ENCODE measurements at places on chromosomes 16 and 17.
A peak's percentile ranks its signal among the peaks of the same experiment; 100 is the strongest.

DNA sequence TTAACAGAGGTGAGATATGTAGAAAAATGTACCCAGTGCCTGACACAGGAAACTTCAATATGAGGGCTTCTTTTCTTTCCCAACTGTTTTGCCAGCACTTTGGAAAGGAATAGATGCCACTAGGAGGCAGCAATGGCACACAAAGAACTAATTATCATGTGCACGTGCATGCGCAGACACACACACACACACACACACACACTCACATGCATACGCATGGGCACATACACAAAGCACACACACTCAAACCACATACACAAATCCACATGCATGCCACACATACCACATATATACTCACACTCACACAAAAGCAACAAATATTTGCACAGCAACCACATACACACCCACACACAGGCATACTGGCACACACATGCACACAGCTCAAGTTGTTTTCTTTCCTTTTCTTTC lies 8.8 kb upstream of the CEP112 start:
- peak; percentile 61 for DNase-seq

- DNase-seq: no peak
Measured at GRCh38 chr17:4368341-4368740, 1.9 kb upstream of the UBE2G1 start.

GRCh38 chr17:8005357-8005756 lies 2.9 kb downstream of the GUCY2D start:
- DNase-seq: no peak

GRCh38 chr16:13898233-13898632 lies 21.7 kb upstream of the ERCC4 start:
- DNase-seq: no peak

- DNase-seq: no peak
Measured at GRCh38 chr16:53304334-53304733, 129.9 kb upstream of the RBL2 start.

- DNase-seq: no peak
Measured at GRCh38 chr17:66702106-66702936, 132.6 kb upstream of the CACNG5 start.

- no peak for DNase-seq
Measured at GRCh38 chr17:27660436-27660835, 29.4 kb downstream of the LGALS9 start.

DNA sequence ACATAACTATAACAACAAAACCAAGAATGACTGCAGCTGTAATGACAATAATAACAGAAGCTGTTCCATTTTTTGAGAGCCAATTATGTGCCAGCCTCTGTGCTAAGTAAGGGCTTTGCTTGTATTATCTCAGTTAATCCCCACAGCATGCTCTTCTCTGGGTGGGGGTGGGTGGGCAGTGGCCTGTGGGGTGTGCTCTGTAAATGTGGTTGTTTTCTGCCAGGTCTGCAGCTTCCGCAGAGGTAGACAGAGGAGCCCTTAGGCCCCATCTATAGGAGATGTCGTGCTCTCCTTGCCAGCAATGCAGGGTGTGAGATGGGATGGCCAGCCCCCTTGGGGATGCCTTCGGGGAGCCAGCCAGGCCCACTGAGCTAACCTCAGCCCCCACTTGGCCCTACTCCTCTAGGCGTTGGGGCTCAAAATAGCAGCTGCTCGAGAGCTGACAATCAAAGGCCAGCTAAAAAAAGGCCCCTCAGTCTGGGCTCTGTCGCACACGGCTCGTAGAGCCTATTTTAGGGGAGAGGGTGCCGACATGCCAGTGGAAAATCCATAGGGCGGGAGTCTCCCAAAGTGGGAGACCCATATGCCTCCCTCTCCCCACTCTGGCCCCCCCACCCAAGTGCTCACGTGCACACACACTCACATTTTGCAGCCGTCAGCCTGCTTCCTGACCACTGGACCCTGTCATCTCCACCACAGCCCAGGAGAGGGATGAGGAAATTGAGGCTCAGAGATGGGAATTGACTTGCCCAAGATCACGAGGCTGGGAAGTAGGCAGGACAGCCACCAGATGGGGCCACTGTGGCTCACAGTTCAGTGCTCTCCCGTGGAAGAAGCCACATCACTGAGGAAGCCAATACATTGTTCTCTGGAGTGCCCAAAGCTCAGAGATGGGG lies 15.8 kb downstream of the CDH16 start:
- DNase-seq: no peak

DNA sequence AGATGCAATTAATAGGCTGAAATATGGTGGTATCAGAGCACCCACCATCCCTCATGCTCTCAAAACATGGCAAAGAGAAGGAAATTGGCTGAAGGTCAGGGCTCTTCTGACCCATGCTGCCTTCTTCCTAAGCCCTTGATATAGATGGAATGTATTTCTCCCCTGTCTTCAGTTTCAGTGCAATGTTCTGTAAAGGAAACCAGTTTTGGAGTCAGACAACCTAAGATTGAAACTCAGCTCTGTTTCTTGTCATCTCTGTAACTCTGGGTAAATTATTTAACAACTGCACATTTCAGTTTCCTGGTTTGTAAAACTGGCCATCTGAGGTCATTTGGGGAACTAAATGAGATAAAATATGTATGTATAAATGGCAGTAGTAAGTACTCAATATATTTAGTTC lies 243.9 kb downstream of the CA10 start:
- no peak for DNase-seq

GRCh38 chr17:48586355-48587258 lies 3.4 kb downstream of the HOXB3 start:
- no peak for DNase-seq

- peak; percentile 22 for DNase-seq
Measured at GRCh38 chr17:6471531-6472465, 27.5 kb downstream of the PIMREG start.

DNA sequence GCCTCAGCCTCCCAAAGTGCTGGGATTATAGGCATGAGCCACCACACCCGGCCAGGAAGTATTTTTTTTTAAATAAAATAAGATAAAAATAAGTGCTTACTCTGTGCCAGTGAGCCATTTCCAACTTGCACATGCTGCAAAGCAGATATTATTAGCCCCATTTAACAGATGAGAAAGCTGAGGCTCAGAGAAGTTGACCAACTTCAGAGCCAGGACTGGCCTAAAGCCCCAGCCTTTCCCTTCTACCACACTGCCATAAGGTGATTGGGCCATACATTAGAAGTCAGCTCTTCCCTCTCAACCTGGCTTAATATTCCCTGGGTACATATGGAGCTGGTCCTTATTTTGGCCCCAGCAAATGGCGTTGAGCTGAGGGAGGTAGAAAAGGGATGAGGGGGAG lies 25.1 kb downstream of the NEUROD2 start:
- no peak for DNase-seq

DNA sequence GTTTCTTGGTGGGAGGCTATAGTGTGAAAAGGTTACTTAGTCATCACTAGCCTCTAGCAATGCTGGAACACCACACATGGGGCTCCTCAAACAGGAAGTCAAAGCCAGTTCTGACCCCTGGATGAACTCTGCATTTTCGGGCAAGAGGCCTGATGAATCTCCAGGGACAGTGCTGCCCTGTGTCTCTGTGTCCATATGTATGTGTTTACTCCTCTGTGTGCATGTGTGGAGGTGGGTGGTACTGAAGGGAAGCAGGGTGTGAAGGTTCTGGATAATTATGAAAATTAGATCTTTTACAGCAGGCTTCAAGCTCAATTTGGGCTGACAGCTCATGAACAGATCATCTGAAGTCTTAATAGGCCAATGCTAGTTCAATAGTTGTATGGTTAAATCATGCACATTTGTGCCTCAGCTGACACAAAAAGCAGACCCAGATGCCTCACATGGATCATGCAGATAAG lies 133.6 kb downstream of the SNX11 start:
- DNase-seq: no peak

DNA sequence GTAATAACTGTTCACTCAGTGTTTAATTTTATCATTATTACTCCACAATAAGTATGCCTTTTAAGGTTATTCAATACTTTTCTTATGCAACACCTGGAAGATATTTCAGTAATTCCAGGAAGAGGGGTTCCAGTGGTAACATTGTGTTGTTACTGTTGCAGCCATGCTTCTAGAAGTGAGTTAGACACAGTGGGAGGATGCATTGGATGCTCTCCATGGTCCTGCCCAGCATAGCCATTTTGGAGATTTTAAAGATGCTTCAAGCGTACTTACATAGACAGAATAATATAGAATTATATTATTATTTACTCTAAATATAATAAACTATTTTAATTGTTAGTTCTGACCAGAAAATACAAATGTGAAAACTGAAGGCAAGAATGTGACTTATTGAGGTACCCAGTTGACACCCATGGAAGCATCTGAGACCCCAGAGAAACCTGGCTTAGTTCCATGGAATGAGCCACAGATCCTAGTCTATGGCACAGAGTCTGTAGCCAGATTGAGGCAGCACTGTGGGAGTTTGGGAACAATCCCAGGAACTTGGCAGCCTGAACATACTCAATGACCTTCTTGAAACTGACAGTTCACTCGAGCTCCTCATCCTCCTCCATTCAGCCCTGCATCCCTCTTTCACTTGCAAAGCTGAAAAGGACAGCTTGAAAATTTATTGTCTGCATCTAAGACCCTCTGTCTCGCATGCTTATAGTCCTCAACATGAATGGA lies 190.1 kb upstream of the HS3ST4 start:
- DNase-seq: no peak

DNA sequence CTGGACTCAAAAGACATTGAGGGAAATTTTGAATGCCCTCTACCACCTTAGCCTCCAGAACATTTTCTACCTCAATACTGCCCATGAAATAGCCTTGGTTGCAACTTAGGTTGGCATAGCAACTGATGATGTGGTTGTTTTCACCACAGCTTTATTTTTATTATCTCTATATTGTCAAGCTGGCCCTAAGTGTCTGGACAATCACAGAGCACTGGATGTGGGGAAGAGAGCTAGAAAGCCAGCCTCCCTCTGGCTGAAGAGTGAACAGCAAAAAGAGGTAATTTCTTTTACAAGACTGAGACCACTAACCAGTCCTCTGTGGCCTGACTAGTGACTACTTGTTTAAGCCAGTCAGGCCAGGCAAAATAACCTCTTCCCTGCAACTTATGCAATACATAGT lies 159.6 kb downstream of the HS3ST2 start:
- no peak for DNase-seq

DNA sequence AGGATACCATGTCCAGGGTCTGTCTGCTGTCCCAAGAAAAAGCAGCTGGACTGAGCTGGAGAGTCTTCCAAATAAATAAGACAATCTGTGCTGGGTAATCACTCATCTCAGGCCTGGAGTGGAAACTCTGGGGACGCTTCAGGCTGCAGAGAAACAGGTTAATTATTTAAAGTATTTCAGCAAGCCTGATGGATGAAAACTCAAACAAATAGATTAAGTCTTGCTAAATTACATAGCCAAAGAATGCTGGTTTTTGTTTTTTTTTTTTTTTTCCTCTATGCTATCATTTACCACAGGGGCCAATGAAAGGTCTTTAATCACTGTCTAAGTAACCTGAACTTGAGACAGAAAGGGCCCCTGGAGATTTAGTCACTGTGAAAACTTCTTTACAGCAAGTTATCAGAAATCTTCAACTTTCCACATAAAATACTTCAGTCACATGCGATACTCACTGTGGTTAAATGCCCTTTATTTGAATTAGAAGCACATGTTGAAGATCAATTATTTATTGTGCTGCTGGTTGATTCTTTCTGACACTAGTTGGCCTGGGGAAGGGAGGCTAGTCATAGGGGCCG lies 31.0 kb upstream of the KCNJ2 start:
- peak; percentile 29 for DNase-seq

- DNase-seq: no peak
Measured at GRCh38 chr17:59371416-59372100, 40.1 kb downstream of the YPEL2 start.

DNA sequence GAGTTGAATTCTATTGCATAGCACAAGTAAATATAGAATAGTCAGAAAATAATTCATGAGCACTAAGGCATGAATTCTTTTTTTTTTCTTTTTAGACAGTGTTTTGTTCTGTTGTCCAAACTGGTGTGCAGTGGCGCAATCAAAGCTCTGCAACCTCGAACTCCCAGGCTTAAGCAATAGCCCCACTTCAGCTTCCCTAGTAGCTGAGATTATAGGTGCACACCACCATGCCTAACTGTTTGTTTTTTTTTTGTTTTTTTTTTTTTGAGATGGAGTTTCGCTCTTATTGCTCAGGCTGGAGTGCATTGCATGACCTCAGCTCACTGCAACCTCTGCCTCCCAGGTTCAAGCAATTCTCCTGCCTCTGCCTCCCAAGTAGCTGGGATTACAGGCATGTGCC lies 16.6 kb downstream of the TUBD1 start:
- no peak for DNase-seq
